Activated T-cell treated with anti-CD3 and anti-CD28 coated beads, Interleukin-2, amount 50 U/mL, for 1 hour (primary cell): ENCODE measurements at places on chromosomes 12 and 14.

DNA sequence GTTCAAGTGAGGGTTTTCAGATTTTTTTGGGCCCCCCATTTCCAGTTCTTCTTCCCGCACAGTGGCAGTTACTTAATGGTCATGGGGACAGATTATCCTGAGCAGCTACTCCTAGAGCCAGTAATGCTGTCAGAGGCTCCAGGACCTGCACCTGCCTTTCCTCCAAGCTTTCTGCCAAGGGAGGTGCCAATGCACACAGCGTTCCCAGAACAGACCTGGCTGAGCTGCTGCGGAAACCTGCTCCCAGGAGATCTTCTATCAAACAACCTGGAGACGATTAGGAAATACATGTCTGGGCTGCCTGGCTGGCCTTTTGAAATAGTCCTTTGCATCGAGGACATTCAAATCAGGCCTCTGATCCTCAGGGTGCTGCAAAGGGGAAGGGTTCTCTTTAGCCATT, 120.9 kb downstream of the SLC8A3 start:
- no peak for DNase-seq

- DNase-seq, result peak; percentile 87
Observed at GRCh38 chr12:104215638-104216297, at the start of gene TXNRD1. TSS of gene TXNRD1 (plus strand) at chr12:104215779. CDS start at chr12:104215803, 24 bp downstream.

DNA sequence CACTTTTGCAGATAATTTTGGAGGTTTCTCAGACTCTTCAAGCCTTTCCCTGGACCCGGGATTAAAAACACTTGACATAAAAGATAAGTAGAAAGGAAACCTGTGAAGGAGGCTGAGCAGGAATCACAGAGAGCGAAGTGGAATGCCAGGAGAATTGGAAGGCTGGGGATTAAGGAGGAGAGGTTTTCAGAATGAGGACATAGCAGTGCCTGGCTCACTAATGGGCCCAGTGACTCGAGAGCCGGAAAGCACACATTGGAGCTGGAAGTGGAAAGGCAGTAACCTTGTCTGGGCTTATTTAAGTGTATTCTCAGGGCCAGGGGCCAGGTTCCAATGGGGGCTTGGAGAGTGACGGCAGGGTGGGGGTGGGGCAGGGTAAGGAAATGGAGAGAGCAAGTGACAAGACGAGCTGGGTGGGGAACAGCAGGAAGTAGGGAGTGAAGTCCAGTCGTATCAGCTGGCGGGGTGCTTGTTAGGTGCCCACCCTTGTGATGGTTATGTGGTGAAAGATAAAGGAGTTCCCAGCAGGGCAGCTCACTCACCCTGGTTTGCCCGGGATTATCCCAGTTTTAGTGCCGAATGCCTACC, 13.1 kb downstream of the EVL start:
- no peak for DNase-seq

DNA sequence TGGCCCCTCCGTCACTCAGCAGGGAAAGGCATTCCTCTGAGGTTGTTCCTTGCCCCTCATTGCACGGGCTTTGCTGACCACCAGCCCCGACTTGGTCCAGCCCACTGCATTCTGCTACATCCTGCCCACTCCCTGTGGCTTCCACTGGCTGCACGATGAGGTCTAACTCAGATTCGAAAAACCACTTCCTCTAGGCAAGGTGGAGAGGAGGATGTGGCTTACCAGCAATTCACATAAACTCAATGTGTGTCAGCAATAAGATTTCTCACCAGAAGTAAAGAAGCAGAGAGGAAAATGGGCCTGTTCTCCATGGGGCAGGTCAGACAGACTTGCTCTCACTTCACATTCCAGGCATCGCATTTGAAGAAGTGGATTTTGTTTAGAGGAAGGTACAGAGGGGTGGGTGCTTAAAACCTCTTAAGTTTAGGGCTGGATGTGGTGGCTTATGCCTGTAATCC, 14.7 kb downstream of the GPR68 start:
- peak; percentile 56 for DNase-seq

GRCh38 chr14:72547999-72548398, 345.9 kb downstream of the DPF3 start:
- no peak for DNase-seq
